ENCODE measurements at places on chromosomes 4 and X.

GRCh38 chr4:73275318-73275654 lies 16.7 kb upstream of the ANKRD17 start:
- DNase-seq = no peak

- no peak for DNase-seq
Measured at GRCh38 chr4:155544547-155544946, 122.1 kb upstream of the GUCY1A1 start.

- DNase-seq = no peak
Measured at GRCh38 chrX:2517055-2517454, 16.3 kb upstream of the DHRSX start.

GRCh38 chrX:116230130-116230898 lies 59.8 kb downstream of the AGTR2 start:
- no peak for DNase-seq

GRCh38 chr4:118338981-118339765 lies 13.6 kb downstream of the PRSS12 start:
- no peak for DNase-seq

DNA sequence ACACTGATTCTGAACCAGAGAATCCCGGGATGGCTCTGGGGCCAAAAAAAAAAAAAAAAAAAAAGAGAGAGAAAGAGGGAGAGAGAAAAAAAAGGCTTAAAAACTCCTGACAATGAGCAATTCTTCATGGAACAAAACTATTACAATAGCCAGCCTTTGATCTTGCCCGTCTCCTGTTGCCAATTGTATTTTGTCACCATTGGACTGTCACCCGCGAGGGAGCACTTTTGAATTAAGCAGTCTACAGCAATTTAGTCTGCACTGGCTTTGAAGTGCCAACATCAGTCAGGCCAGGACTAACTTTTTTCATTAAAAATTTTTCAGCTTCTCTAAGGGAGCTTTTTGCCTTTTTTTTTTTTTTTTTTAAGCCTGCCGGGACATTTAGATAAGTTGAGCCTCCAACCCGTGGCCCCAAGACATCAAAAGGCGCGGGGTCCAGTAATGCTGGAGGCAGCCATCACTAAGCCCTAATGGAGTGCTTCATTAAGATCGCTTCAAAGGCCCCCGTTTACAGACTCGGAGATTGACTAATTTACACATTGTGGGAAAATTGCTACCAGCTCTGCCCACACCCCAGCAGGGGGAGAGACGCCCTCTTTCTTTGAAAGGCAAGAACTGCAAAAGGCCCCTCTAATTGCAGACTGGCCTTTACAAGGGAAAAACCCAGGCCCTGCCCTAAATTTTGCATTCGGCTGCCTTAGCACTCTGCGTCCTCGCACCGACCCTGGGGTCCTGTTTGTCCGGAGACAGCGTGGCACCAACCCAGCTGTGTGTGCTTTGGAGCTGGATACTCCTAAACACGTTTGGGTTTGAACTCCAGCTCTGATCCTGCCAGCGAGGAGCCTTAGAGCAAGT lies 98.1 kb upstream of the MSX1 start:
- no peak for DNase-seq

- no peak for DNase-seq
Measured at GRCh38 chr4:155887847-155888570, 15.5 kb upstream of the TDO2 start.

GRCh38 chr4:169115897-169116254 lies 105.8 kb upstream of the CBR4 start:
- DNase-seq = no peak

DNA sequence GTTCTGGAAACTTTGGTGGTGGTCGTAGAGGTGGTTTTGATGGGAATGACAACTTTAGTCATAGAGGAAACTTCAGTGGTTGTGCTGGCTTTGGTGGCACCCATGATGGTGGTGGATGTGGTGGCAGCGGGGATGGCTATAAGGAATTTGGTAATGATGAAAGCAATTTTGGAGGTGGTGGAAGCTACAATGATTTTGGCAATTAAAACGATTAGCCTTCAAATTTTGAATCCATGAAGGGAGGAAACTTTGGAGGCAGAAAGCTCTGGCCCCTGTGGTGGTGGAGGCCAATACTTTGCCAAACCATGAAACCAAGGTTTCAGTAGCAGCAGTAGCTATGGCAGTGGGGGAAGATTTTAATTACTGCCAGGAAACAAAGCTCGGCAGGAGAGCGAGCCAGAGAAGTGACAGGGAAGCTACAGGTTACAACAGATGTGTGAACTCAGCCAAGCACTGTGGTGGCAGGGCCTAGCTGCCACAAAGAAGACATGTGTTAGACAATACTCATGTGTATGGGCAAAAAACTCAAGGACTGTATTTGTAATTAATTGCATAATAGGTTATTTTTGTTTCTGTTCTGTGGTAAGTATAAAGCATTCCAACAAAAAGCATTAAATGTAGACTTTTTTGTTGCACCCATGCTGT lies 23.2 kb upstream of the SOD3 start:
- no peak for DNase-seq

GRCh38 chrX:151970027-151970426 lies 4.4 kb downstream of the GABRE start:
- no peak for DNase-seq

GRCh38 chr4:87551361-87551760 lies 22.2 kb upstream of the SPARCL1 start:
- DNase-seq = no peak

GRCh38 chrX:40166582-40166981 lies 68.8 kb upstream of the BCOR start:
- DNase-seq = no peak

- DNase-seq = no peak
Measured at GRCh38 chr4:87416965-87417364, 5.4 kb upstream of the NUDT9 start.

GRCh38 chrX:31057691-31058090 lies 14.2 kb downstream of the FTHL17 start:
- DNase-seq = no peak

- no peak for DNase-seq
Measured at GRCh38 chr4:86108137-86108536, 251.7 kb downstream of the MAPK10 start.

- DNase-seq = no peak
Measured at GRCh38 chr4:98864560-98864959, 64.4 kb downstream of the EIF4E start.

DNA sequence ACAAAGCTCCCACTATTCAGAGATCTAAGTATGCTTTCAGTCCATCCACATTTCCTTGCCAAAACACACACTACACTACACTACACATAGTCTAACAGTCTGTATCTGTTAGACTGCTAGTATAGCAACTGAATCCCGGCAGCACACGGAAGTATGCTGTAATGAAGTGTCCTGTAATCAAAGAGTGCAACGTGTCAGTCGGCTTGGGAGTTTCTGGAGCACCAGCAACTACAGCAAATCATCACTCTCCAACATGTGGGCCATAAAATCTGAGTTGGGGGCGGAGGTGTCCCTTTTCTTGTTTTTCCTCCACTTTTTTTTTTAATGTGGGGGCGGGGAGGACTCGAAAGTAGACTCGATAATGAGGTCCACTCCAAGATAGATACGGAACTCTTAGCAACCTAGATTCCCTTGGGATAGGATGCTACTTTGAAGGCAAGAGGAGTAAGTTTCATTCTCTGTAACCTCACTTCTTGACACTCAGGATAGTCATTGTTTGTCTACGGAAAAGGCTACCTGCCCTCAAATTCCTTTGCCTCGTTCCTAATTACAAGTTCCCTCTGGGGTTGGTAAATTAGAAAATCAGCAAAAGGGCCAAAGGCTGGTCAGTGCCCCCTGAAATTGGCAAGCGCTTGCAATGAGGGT lies 722 bp downstream of the SLC10A7 start:
- DNase-seq = no peak

DNA sequence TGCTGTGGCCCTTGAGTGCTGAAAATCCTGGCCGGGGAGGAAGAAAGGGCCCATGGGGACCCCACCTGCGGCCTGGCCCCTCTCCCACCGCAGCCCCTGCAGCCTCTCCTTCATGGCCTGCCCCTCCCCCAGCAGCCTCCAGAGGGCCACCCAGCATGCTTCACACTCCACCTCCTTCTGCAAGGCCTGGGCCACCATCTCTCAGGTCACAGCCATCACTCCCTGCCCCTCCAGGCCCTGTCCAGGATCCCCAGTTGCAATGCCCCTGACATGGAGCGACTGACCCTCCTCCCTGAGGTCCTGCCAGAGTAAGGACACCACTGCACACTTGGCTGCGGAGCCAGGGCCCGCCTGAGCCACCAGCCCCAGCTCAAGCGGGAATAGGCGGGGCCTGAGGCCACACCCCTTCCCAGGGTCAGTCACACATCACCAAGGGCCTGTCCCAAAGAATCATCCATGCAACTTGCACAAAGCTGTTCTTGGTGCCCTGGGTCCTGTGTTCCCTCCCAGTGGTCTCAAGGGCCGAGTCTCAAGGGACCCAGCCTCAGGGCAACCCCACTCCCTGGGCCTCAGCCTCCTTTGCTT lies 32.9 kb downstream of the CCNQ start:
- DNase-seq = no peak

DNA sequence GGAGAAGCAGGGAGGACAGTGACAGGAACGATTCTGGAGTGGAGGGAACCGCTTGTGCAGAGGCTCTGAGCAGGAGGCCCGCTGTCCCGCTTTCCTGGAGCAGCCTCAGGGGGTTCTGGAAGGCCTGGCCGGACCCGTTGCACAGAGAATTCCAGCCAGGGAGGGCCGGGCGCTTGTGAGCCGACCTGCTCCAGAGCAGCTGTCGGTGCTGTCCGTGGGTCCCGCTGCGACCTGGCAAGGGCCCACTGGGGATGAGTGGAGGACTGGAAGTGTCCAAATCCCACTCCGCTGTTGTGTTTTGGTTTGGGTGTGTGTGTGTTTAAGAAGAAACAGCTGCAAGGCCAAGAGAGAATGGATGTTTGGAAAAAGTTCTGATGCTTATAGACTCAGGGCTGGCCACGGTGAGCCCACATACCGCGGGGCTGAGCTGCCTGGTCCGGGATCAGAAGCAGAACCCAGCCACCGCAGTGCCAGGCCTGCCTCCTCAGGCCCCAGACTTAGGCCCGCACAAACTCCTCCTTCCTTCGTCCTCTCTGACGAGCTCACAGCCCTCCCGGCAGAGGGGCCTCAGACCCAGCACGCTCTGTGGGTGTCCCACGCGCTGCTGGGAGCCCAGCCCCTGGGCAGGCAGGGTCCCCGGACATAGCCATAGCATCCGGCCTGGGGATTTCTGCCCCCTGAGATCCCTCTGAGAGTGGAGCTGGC lies 73.9 kb downstream of the HTRA3 start:
- no peak for DNase-seq

GRCh38 chrX:106481341-106481740 lies 130.4 kb upstream of the RADX start:
- DNase-seq = no peak

GRCh38 chr4:30619679-30620078 lies 100.5 kb upstream of the PCDH7 start:
- DNase-seq = no peak

- DNase-seq = no peak
Measured at GRCh38 chrX:46039526-46039925, 505.7 kb downstream of the ZNF674 start.

GRCh38 chr4:55078987-55079386 lies 46.4 kb downstream of the KDR start:
- DNase-seq = no peak

DNA sequence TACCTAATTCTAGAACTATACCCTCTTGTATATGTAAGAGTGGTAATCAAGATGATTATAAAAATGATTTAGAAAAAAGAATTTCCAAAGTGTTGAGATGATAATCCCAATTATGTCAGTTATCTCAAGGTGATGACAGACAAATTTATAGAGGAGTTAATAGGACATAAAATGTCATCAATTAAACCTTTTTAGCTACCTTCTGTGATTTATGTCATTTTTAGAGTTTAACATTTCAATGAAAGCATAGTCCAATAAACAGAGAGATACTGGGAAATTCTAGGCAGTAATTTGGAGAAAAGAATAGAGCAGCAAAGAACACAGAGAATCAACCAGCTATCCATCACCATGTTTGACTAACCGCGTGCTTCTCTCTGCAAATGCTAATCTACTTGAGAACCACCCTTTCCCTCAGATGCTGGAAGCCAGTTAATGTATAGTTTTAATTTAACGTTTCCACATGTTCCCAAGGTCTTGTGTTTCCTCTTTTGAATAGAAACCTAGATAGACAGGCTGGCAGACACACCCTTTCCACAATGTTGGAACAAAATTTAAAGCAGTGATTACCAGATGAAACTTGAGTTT lies 433.1 kb upstream of the FAM241A start:
- DNase-seq = no peak

- no peak for DNase-seq
Measured at GRCh38 chr4:11548597-11549082, 119.9 kb upstream of the HS3ST1 start.

DNA sequence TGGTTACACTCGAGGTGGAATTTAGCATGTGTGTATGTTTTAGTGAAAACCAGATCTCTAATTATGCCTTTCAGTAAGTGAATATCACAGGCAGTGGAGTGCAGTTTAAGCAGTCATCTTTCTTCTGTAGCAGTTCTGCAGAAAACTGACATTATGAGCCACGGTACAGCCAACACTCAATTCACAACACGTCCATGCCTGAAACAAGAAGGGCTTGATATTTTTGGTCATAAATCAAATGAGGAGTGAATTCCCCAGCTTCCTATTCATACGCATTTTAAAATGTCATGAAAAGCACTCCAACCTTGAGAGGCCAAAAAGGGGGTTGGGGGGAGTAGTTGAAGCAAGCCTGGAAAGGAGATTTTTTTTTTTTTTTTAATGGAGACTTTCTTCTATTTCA lies 316.7 kb downstream of the ARHGAP10 start:
- no peak for DNase-seq

DNA sequence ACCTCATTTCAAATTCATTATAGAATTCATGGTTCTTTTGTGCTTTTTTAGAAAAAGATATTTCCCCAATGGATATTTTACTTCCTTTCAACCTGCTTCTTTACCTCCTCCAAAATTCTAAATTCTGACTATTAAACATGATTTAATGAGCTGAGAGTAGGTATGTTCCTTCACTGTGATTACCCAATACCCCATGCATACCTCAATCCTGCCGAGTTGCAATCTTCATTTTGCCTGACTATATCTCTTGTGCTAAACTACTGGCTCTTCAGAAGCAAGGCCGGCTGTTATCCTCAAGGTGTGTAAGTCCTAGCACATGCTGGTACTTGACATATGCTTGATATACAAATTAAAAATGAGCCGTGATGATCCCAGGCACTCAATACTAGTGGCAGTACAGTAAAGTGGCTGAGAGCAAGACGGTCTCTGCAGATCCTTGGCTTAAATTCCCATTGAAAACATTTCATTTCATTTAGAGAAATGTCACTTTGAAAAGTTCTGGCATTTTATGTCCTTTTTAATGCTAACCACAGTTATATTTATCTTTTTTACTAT lies 320.4 kb downstream of the KCNIP4 start:
- no peak for DNase-seq
